ENCODE measurements at places on chromosomes 16 and 17.

DNA sequence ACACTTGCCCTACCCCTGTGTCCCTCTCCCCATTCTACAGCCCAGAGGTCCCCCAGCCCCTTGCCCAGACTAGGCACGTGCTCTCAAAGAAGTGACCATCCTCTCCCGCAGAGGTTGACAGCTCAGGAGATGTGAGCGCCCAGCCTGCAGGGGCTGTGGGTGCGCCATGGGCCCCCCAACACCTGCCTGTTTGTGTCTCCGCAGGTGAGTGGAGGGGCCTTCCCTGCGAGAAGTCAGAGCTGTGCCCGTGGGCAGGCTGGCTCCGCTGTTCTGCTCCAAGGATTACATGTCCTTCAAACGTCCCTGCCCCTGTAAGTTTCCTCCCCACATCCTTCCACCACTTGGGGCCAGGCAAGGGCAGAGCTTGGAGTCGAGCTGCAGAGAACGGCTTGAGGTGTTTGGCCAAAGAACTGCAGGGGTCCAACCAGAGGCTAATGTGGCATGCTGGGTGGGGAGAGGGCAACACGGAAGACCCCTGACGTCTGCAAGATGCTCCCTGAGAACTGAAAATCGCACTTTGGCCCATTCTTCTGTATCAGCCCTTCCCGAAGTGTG lies 10.4 kb downstream of the BEAN1 start:
- DNase-seq, result no peak

DNA sequence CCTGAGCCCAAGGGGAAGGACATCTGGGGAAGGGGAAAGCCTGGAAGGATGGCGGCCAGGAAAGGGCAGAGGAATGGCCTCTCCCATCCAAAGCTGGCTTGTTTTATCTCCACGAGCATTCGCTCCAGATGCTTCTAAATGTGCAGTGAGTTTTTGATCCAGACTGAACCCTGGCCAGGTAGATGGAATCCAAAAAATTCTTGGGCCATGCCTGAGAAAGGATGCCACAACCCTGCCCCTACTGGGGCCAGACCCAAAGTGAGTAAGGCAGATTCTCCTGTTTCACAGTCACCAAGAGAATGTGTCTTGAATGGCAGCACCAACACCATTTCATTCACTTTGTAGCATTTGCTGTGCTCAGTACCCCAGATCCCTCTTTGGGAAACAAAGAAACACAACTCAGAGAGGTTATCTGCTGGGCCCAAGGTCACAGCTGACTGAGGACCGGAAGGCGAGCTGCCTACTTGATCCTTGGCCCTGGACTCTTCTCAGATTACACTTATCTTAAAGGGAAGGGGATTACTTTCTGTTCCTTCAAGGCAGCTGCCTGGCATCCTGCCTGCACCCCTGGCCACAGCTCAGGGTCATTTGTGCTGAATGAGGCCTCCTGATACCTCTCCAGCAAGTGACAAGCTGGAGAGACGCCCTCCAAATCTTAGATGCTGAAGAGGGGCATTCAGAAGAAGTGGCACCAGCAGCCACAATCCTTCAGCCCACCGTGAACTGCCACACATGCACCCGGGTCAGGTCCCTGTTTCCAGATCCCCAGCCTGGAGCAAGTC lies 3.6 kb downstream of the LRRC75A start:
- no peak for DNase-seq

- DNase-seq, result no peak
These were observed 103.3 kb downstream of the CA4 start for GRCh38 chr17:60253048-60253447.

DNA sequence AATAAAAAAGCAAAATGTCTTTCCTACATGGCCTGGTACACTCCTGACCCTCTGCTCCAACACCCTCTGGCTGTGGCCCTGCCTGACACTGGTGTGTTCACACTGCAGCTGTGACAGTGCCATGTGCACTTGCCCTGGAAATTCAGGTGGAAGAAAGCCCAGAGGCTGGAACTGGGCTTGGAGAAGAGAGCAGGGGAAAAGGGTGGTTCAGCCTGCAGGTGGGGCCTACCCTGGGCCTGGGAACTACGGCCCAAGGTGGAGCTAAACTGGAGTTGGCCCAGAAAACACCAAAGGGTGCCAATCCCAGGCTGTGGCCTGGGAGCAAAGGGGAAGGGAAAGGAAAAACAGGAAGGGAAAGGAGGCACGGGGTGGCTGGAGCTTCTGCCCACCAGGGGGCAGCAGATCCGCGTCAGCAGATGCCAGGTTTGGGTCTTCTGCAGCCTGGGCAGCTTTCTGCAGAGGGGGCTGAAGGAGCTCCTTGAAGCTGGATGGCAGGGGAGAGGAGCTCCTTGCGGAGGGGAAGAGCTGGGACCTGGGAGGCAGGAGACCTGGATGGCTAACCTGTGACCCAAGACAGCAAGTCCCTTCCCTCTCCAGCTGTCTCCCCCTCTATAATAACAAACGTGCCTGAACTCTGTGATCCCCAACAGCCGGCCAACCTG lies 15.4 kb upstream of the CTCF start:
- DNase-seq, result peak; percentile 76

Measured in Kasumi-1 (cell line).